ENCODE measurements at places on chromosomes 6 and 20.

DNA sequence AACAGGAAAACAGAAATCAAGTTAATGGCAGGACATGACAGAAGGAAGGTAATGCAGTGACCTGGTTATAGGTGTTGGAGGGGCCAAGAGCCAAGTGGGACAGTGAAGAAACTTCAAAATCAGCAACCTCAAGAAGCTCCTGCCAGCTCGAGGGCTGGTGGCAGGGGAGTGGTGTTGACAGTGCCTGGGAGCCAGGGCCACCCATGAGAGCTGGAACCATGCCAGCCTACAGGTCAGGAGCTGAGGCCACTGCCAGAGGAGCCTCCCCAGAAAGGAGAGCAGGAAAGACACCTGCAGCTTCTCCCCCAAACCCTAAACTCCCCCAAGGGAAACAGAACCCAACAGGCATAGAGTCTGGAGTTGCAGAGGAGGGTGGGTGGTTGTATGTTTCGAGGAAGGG is 262.1 kb downstream of the LRFN2 start:
- no peak for DNase-seq

DNA sequence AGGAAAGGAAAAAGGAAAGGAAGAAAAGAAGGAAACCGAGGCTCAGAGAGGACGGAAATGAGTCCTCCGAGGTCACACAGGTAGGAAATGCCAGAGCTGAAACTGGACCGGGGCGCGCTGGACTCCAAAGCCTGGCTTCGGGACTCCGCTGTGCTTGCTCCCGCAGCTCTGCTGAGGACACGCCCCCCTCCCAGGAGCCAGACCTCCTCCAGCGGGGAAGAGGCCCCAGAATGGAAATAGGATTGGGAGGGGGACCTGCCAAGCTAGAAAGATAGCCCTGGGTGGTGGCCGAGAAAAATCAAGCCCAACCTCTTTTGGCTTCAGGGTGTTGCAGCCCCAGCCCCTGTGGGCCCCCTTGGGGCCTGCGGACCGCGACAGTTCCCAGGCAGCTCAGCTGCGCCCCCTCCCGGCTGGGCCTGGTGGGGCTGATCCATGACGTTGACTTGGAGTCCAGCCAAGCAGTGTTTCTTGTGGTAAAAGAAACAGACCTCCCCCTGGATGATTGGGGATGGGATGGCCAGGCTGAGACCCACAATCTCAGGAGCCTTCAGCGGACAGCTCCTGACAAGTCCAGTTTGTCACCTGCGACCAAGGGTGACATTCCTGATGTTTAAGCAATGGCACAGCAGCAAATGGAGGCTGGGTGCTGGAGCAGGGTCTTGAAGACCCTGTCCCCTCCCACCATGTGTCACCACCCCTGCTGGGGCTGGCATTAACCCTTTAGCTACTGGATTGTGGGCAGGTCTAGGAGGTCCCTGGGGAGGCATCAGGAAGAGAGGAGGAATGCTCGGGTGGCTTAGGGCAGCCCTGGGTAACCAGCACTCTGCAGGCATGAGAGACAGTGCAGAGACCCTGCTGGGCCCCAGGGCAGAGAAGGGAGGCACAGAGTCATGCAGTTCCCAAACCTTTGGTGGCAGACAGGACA is 55.4 kb downstream of the RIPOR3 start:
- peak; percentile 84 for DNase-seq

GRCh38 chr20:22071841-22072240 is 366.4 kb downstream of the PAX1 start:
- DNase-seq = no peak

DNA sequence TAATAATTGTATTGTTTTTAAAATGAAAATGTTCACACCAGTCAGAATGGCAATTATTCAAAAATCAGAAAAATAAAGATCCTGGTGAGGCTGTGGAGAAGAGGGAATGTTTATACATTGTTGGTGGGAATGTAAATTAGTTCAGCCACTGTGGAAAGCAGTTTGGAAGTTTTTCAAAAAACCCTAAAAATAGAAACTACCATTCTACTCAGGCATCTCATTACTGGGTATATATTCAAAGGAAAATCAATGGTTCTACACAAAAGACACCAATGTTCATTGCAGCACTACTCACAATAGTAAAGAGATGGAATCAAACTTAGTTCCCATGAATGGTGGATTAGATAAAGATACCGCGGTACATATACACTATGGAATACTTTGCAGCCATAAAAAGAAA is 461.5 kb upstream of the ADGRB3 start:
- no peak for DNase-seq

GRCh38 chr6:31897612-31898382 is at the start of gene EHMT2:
TSS of gene EHMT2 (minus strand) at chr6:31897698. CDS start at chr6:31897677, 21 bp downstream.
- DNase-seq = peak; percentile 88

GRCh38 chr20:15593081-15593480 is 980.2 kb downstream of the KIF16B start:
- no peak for DNase-seq

DNA sequence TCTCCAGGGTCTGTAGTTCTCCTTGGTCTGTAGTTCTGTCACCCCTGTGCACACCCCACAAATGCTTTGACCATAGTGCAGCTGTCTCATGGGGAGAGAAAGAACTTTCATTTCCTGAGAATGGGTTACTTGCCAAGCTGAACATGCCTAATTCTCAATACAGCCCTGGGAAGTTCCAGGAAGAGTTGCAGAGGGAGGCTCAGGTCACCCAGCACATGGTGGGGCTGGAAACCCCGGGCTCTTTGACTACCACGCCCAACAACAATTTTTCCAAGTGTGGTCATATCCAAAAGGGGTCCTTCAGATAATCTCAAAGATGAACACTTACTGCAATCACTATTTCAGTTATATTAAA is 2.2 kb upstream of the PTPRA start:
- no peak for DNase-seq

DNA sequence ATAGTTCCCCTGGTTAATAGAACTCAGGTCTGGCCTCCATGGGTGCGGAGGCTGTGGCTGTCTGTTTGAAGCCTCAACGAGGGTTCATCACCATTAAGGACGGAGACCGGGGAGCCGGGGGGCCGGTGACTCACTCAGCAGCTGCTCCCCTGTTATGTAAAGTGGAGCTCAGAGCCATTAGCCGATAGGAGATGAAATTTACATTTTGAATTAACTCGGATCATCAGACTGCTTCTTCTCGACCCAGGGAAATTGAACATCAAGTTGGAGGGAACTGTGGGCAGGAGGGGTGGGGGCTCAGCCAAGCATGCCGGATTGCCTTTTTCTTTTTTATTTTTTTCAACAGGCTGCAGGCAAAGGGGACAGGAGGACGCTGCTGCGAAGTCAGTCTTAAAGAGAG is 12.3 kb downstream of the PCK1 start:
- no peak for DNase-seq

DNA sequence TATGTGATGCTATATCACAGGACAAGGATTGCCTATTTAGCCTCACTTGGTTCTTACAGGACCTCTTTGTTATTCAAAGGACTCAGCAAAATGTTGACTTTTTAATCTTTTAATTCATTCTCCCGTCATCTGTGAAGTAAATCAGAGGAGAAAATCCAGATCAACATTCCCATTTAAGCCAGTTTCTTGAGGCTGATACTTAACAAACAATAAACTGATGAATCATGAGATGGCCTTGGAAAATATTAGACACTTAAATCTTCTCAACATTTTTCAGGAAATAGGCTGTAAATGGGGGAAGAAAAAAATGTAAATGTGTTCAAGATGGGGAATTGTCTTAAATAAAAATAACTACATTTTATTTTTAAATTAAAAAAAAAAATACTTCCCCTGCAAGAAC is 55.9 kb upstream of the UBR2 start:
- DNase-seq = no peak

DNA sequence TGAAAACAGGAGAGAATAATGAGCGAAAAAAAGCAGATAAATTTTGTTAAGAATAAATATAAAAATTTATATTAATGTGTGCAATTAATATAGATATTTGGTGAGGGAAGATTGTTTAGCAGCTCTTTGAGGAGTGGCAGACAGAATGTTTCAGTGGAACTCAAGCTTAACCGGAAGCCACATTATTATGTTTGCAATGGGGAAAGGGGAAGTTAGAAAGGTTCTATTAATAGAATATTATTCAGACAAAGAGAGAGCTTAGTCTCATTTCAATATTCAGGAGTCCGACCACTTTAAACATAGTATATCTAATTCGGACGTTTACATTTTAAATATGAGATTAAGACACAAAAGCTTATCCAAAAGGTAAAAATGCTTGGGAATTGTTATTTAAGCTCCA is 81.6 kb upstream of the KHDRBS2 start:
- no peak for DNase-seq

GRCh38 chr6:99416226-99416625 is 8.9 kb downstream of the PNISR start:
- no peak for DNase-seq

- DNase-seq = no peak
Measured at GRCh38 chr6:150924808-150925589, 59.5 kb downstream of the MTHFD1L start.

DNA sequence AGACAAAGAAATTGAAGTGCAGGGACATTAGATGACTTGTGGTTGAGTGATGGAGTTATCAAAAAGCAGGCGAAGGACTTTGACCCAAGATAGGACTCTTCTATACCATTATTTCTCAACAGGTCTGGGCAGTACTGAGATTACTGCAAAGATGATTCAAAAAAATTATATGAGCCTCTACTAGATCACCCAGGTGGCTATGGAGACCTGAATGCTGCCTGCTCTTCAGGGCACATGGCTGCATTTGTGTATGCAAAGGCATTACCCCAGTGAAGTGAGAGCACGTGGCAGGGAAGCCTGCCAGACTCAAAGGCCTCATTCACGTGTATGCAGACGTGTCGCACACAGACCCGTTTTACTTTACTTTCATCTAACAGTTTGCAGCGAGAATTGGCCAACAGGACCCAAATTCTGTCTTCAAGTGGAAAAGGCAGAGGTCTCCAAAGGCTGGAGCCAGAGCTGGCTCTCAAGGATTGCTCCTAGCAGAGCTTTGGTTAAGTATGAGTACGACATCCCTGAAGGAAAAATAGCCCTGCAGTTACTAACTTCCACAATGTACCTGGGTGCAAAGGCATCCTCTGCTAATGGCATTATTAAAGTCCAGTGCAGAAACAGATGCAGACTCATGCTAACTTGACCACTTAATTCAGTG is 113.8 kb upstream of the ARMC2 start:
- no peak for DNase-seq

DNA sequence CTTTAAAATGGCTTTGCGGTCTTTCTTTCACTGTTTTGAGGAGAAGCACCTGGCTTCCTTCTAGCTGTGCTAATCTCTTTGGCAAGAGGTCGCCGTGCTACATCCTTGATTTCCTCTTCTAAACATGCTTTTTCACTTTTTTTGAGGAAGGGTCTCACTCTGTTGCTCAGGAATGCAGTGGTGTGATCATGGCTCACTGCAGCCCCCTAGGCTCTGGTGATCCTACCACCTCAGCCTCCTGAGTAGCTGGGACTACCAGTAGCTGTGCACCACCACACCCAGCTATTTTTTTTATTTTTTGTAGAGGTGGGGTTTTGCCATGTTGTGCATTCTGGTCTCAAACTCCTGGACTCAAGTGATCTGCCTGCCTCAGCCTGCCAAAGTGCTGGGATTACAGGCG is 40.5 kb downstream of the RSPH3 start:
- DNase-seq = no peak

GRCh38 chr20:35741892-35742740 is at the start of gene RBM39:
TSS of gene RBM39 (minus strand) at chr20:35742260. CDS start at chr20:35740874, 1,386 bp downstream.
- peak; percentile 99 for DNase-seq

- no peak for DNase-seq
Measured at GRCh38 chr6:37623666-37624065, 74.0 kb downstream of the MDGA1 start.

DNA sequence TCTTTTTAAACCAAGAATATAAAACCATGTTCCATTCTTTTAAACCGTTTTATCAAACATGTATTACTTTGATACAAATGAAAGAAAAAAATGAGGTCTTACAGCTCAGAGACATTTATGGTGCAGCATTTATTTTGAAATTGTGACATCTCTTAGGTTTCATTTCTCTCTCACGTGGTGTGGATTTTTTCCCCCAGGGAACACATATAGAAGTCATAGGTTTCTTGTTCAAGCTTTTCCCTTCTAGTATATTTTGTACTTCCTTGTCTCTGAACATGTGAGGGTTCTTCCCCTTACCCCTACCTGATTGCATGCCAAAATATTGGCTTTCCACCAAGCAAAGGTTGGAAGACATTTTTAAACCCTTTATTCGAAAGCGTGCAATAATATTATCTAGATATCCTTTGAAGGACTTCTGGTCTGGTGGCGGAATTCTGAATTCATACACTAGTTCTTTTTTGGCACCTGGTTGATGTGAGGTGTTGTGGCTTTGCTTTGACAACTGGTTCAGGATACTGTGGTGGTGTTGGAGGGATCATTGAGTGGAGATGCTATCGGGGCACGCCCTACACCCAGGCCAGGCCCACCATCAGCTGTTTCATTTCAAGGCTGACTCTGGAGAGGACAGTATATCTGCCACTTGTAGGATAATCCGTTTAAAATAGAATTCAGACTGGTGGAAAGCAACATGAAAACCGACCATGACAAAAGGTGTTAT is 5.6 kb upstream of the FAM50B start:
- DNase-seq = no peak

DNA sequence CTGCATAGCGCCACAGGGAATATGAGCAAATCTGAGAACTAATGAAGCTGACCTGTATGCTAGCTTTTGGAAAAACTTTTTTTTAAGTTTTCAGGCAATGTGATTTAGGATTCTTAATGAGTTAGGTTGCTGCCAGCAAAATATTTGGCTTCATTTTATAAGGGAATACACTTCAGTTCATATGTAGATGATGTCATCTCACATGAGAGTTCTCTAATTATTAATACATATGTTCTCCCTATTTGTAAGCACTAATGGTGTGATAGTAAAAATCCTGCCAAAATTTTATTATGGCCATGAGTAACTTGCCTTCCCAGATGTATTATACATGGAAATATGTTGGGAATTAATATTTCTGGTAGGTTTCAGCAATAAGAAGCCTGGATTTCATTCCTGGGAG is 573.8 kb downstream of the EPM2A start:
- DNase-seq = no peak

DNA sequence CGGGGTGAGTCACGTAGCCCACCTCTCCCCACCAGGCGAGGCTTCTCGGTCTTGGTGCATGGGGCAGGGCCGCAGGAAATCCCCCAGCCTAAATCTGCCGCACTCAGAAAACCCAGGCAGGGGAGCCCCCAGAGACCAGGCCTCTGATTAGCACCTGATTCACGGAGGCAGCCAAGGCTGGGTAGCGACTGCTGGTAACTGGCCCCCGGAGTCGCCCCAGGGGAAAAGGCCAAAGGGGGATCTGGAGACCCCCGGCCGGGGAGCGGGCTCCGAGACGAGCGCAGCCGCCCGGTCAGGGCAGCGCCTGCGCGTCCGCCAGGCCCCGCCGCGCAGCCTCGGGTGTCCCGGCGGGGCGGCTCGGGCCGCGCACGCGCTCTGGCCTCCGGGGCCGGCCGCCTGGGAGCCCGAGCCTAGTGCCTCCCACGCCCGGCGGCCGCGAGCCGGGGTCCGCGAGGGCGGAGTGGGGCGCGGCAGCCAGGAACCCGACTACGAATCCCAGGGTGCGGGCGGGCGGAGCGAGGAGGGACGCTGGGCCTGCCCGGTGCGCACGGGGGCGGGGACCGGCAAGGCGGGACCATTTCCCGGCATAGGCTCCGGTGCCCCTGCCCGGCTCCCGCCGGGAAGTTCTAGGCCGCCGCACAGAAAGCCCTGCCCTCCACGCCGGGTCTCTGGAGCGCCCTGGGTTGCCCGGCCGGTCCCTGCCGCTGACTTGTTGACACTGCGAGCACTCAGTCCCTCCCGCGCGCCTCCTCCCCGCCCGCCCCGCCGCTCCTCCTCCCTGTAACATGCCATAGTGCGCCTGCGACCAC is at the start of gene DUSP22:
Gene DUSP22 (plus strand): TSS at position 791 of the 809 bp plus-strand sequence. CDS start 53 bp downstream, outside the sequence.
- peak; percentile 89 for DNase-seq

GRCh38 chr6:74902846-74903245 is 303.0 kb downstream of the COL12A1 start:
- no peak for DNase-seq

Measured in type B pancreatic cell (in vitro differentiated cells).